Fibroblast of villous mesenchyme (primary cell): ENCODE measurements at places on chromosomes 2 and 18. TPM values are rescaled to one million over a fixed set of nuclear protein-coding genes. Genes with fewer than 3 reads are reported as not detected.

- DNase-seq, result no peak
Observed at GRCh38 chr2:1866402-1867111, 122.2 kb upstream of the PXDN start.

TXNDC2 gene
- under 0.01 TPM in 1 of 2 replicates, not detected in the other for total RNA-seq

GRCh38 chr2:64225491-64225890 is 81.3 kb upstream of the PELI1 start:
- no peak for DNase-seq

GRCh38 chr18:55515941-55516710 is 71.9 kb downstream of the TCF4 start:
- DNase-seq, result no peak

- DNase-seq, result no peak
Observed at GRCh38 chr2:15284614-15285013, 276.5 kb downstream of the NBAS start.
